ENCODE measurements at places on chromosomes 6 and 20. TPM values are rescaled to one million over a fixed set of nuclear protein-coding genes. Genes with fewer than 3 reads are reported as not detected.

CDC40 gene
- 27.5 TPM for total RNA-seq

MCCD1 gene
- total RNA-seq, result not detected

IL17A gene
- total RNA-seq, result not detected

TMEM244 gene
- not detected for total RNA-seq

DDRGK1 gene
- total RNA-seq, result 40.4 TPM

POPDC3 gene
- 0.94 TPM for total RNA-seq

Data from parietal lobe (tissue), 2 donors.